ENCODE measurements at places on chromosomes 4 and X.

GRCh38 chr4:74997948-74998729, 65.2 kb downstream of the PARM1 start:
- DNase-seq: no peak
- no peaks in the 10 kb centered on the region for H3K36me3 ChIP-seq
- no peak overlapping the region for H3K27ac ChIP-seq
- no peak overlapping the region for H3K4me3 ChIP-seq

DNA sequence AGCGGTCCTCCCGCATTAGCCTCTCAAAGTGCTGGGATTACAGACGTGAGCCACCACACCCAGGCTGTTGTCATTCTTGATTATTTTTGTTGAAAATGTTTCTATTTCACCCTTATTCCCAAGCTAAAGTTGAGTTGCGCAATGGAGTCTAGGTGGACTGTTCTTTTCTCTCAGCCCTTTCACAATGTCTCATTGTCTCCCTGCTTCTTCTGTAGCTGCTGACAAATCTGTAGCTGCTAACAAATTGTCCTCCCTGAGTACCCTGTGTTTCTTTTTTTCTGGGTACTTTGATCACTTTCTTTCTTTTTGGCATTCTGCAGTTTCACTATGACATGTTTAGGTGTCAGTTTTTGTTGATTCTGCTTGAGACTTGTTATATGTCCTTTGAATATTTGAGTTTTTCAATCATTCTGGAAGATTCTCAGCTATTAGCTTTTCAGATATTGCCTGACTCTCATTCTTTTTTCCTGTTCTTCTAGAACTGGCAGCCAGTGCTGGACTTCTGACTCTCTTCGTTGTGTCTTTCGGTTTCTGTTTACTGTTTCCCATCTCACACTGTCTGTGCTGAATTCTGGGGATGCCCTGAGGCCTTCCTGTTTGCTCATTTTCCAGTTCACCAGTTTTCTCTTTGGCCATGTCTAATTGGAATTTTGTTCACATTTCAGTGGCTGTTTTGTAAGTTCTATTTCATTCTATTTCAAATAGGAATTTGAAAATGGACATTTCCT, 6.6 kb downstream of the ABCD1 start:
- peak overlapping the region; percentile 37 for H3K4me3 ChIP-seq
- peaks cover 51% of the 10 kb centered on the region for H3K4me1 ChIP-seq
- H3K36me3 ChIP-seq: peaks cover 42% of the 10 kb centered on the region
- no peak for DNase-seq
- H3K27me3 ChIP-seq: no peaks in the 10 kb centered on the region

- H3K4me1 ChIP-seq: peaks cover 6% of the 10 kb centered on the region
- H3K27me3 ChIP-seq: no peaks in the 10 kb centered on the region
- H3K36me3 ChIP-seq: no peaks in the 10 kb centered on the region
- DNase-seq: no peak
- no peak overlapping the region for H3K4me3 ChIP-seq
- no peak overlapping the region for H3K27ac ChIP-seq
Observed at GRCh38 chr4:42487230-42487629, 89.9 kb downstream of the SHISA3 start.

DNA sequence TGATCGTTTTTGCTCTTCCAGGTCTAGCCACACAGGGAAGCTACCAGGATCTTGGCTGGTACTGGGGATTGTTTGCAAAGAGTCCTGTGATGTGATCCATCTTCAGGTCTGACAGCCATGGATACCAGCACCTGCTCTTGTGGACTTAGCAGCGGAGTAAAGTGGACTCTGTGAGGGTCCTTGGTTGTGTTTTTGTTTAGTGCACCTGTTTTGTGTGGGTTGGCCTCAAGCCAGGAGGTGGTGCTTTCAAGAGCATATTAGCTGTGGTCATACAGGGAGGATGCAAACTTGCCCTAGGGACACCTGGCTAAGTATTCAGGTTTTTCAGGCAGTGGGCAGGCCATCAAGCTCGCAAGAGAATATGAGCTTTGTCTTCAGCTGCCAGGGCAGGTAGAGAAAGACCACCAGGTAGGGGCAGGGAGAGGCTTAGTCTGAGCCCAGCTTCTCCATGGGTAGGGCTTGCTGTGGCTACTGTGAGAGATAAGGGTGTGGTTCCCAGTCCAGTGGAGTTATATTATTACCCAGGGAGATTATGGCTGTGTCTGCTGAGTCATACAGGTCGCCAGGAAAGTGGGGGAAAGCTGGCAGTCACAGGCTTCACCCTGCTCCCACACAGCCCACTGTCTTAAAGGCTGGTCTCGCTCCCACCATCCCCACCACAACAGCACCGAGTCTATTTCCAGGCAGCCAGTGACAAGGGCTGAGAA, 293.7 kb downstream of the PCDH18 start:
- H3K27me3 ChIP-seq: no peaks in the 10 kb centered on the region
- no peak for DNase-seq
- no peaks in the 10 kb centered on the region for H3K4me1 ChIP-seq
- no peak overlapping the region for H3K27ac ChIP-seq
- no peaks in the 10 kb centered on the region for H3K36me3 ChIP-seq
- H3K4me3 ChIP-seq: no peak overlapping the region

- no peaks in the 10 kb centered on the region for H3K27me3 ChIP-seq
- no peaks in the 10 kb centered on the region for H3K4me1 ChIP-seq
- no peak for DNase-seq
Observed at GRCh38 chr4:51878431-51878830, 35.5 kb downstream of the DCUN1D4 start.

GRCh38 chr4:129254126-129254525, 158.2 kb downstream of the C4orf33 start:
- H3K4me3 ChIP-seq: no peak overlapping the region
- H3K27me3 ChIP-seq: no peaks in the 10 kb centered on the region
- no peak for DNase-seq
- no peaks in the 10 kb centered on the region for H3K4me1 ChIP-seq
- H3K27ac ChIP-seq: no peak overlapping the region

GRCh38 chr4:70908993-70909556, 6.9 kb downstream of the MOB1B start:
- peaks cover 26% of the 10 kb centered on the region for H3K36me3 ChIP-seq
- H3K27ac ChIP-seq: no peak overlapping the region
- peaks cover 3% of the 10 kb centered on the region for H3K4me1 ChIP-seq
- no peak overlapping the region for H3K4me3 ChIP-seq
- no peaks in the 10 kb centered on the region for H3K27me3 ChIP-seq
- no peak for DNase-seq

DNA sequence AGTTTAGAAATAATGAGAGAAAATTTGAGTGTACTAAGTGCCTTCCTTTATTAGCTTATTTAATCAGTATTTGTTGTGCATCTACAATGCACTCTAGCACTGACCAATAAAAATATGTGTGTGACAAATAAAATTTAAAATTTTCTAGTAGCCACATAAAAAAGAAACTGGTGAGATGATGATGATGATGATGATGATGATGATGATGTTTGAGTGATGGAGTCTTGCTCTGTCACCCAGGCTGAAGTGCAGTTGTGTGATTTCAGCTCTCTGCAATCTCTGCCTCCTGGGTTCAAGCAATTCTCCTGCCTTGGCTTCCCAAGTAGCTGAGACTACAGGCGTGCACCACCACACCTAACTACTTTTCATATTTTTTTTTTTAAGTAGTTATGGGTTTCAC, 110.2 kb downstream of the RNF150 start:
- no peak overlapping the region for H3K27ac ChIP-seq
- H3K4me3 ChIP-seq: no peak overlapping the region
- H3K36me3 ChIP-seq: no peaks in the 10 kb centered on the region
- no peaks in the 10 kb centered on the region for H3K4me1 ChIP-seq

- H3K27ac ChIP-seq: no peak overlapping the region
- no peaks in the 10 kb centered on the region for H3K36me3 ChIP-seq
- no peak overlapping the region for H3K4me3 ChIP-seq
- H3K4me1 ChIP-seq: peaks cover 10% of the 10 kb centered on the region
- H3K27me3 ChIP-seq: no peaks in the 10 kb centered on the region
- DNase-seq: no peak
Observed at GRCh38 chr4:152590179-152591031, 54.5 kb upstream of the FBXW7 start.

DNA sequence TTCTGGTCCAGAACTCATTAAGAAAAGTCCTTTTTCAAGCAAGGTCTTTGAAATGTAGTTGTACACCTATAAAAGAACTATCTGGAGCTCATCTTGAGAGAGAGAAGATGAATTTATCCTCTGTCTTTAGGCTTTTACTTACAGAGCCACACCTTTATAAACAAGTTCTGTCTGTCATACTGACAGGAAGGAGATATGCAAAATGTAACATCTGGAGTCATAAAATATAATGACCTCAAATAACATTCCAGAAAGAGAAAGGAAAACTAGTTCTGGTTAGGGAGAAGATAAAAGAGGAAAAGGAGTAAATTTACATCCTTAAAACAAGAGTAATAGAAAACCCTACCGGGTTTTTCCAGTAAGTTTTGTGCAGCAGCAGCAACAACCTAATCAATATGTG, 1.3 kb downstream of the INPP4B start:
- peaks cover 36% of the 10 kb centered on the region for H3K27me3 ChIP-seq
- DNase-seq: no peak
- no peak overlapping the region for H3K27ac ChIP-seq
- H3K4me1 ChIP-seq: peaks cover 17% of the 10 kb centered on the region
- peak overlapping the region; percentile 40 for H3K4me3 ChIP-seq
- H3K36me3 ChIP-seq: no peaks in the 10 kb centered on the region

- no peaks in the 10 kb centered on the region for H3K27me3 ChIP-seq
- H3K27ac ChIP-seq: no peak overlapping the region
- H3K36me3 ChIP-seq: no peaks in the 10 kb centered on the region
- H3K4me1 ChIP-seq: no peaks in the 10 kb centered on the region
- DNase-seq: no peak
Observed at GRCh38 chrX:123049071-123049625, 134.9 kb upstream of the GRIA3 start.

DNA sequence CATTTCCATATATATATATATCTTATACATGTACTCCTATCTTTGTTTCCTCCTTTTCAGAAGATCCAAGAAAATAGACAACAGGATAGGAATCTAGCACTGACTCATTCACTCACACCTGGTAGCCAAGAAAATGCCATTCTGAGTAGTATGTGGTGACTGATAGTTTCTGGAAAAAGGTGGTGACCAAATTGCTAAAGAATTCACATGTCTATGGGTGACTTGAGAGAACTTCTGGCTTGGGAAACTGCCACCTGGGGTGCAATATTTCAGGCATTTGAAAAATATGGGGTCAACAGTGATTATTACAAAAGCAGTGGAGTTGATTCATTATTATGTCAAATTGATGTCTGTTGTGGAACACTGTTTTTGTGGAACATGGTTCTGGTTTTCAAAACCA, 605.1 kb downstream of the PCDH18 start:
- H3K36me3 ChIP-seq: no peaks in the 10 kb centered on the region
- H3K4me1 ChIP-seq: no peaks in the 10 kb centered on the region
- H3K27me3 ChIP-seq: no peaks in the 10 kb centered on the region
- no peak overlapping the region for H3K4me3 ChIP-seq
- H3K27ac ChIP-seq: no peak overlapping the region

DNA sequence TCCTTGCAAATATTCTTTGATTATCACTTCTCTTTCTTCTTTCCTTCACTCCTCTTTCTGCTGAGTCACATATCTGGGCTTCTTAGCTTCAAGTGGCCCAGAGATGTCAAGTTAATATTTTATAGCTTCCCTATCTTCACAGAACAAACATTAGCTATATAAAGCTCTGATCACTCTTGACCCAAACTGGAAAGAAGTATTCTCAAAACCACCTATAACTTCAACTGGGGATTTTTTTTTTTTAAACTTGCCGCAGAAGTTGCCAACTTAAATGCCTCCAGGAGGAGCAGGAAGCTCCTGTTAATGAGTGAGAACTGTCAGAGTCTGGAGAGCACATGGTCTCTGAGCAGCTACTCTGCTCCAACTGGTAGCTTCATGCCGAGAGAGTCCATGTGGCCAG, 233.3 kb upstream of the EDNRA start:
- DNase-seq: no peak
- H3K27me3 ChIP-seq: no peaks in the 10 kb centered on the region
- H3K36me3 ChIP-seq: no peaks in the 10 kb centered on the region
- H3K4me1 ChIP-seq: no peaks in the 10 kb centered on the region
- H3K4me3 ChIP-seq: no peak overlapping the region

- DNase-seq: no peak
- no peaks in the 10 kb centered on the region for H3K27me3 ChIP-seq
- peaks cover 13% of the 10 kb centered on the region for H3K4me1 ChIP-seq
- no peak overlapping the region for H3K4me3 ChIP-seq
Observed at GRCh38 chrX:154605566-154605965, 13.5 kb downstream of the CTAG1B start.

GRCh38 chr4:76738086-76738931, 159.6 kb downstream of the SOWAHB start:
- H3K4me1 ChIP-seq: peaks cover 6% of the 10 kb centered on the region
- H3K27ac ChIP-seq: no peak overlapping the region
- peaks cover 12% of the 10 kb centered on the region for H3K27me3 ChIP-seq
- no peak for DNase-seq
- no peaks in the 10 kb centered on the region for H3K36me3 ChIP-seq
- H3K4me3 ChIP-seq: no peak overlapping the region

GRCh38 chrX:104795804-104796203, 229.8 kb downstream of the IL1RAPL2 start:
- no peaks in the 10 kb centered on the region for H3K36me3 ChIP-seq
- no peaks in the 10 kb centered on the region for H3K27me3 ChIP-seq
- DNase-seq: no peak
- H3K4me3 ChIP-seq: no peak overlapping the region

DNA sequence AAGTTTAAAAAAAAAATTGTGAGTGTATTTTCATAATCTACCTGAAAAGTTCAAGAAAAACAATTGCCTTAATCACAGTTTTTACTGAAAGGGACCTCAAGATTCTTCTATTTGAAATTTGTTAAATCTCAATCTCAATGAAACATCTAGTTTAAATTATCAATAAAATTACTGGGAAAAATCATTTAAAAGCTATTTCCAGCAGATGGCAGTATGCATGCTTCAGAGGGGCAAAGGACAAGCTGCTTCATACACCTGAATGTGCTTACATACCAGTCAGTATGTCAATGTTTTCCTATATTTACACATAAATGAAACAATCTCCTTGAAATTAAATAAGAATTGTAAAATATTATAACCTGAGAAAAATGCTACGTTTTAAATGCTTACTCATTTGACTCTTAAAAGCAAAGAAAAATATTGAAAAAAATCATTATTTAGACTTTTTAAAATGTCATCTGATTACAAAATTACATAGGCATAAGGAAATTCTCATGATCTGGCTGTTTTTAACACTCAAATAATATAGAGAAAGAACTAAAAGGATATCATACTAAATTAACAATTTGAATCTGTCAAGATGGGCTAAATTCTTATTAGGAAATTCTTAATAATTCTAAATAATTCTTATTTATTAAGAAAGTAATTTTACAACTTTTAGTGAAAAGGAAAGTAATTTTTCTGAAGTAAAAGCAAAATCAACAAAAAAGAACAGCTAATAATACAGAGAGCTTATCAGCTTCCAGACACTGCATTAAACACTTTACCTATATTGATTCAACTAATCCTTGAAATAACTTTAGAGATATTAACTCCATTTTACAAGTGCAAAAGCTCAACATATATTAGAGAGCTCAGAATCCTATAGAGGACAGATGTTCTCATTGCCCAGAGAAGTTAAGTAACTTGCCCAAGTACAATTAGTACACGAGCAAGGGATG, 242.1 kb downstream of the ADAMTS3 start:
- peaks cover 3% of the 10 kb centered on the region for H3K27me3 ChIP-seq
- no peak for DNase-seq
- no peak overlapping the region for H3K27ac ChIP-seq
- no peaks in the 10 kb centered on the region for H3K36me3 ChIP-seq
- no peaks in the 10 kb centered on the region for H3K4me1 ChIP-seq
